ENCODE measurements at places on chromosomes 1 and 21.
A peak's percentile ranks its signal among the peaks of the same experiment; 100 is the strongest.

DNA sequence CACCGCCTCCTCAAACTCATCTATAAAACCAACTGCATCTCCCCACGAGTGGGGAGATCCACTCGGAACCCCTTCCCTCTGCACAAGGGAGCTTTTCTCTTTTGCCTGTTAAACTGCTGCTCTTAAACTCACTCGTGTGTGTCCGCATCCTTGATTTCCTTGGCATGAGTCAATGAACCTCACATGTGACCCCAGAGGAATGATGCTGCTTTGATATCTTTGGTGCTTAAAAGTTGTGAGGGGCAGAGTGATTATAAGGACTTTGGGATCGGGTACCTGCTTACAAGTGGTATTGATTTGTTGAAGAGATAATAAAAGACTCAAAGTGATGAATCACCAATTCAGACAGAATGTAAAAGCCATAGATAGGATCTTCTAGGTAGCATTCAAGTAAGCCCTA is 125.3 kb downstream of the GREM2 start:
- no peak for DNase-seq

GRCh38 chr1:6700853-6701436 is 671 bp downstream of the DNAJC11 start:
- no peak for DNase-seq

DNA sequence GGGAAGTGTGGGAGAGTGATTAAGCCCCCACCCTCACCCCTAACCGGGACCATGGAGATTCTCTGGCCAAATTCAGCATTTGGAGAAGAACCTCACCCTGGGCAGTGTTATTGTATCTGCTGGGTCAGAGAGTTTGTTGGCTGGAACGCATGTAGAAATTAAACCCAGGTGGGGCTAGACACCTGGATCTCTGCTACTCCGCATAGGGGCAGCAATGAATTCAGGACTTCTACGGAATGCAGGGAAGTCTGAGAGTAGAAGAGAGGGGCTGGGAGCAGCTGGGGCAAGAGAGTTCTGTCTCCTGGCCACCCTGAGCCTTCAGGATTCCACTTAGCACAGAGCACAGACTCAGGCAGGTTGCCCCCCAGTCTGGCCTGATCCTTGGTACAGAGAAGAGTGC is 3.6 kb upstream of the CRABP2 start:
- no peak for DNase-seq

GRCh38 chr21:43355266-43355924 is 71.5 kb downstream of the SIK1 start:
- DNase-seq, result no peak

GRCh38 chr1:159923203-159924024 is 1.9 kb downstream of the TAGLN2 start:
- DNase-seq, result peak; percentile 91

- DNase-seq, result no peak
Measured at GRCh38 chr1:101017448-101017847, 8.1 kb downstream of the DPH5 start.

Data from kidney (tissue), 22 donors.